CD4-positive, alpha-beta T cell treated with Interferon alpha-2 for 1 hour (primary cell): ENCODE measurements at places on chromosomes 7 and 10.

GRCh38 chr10:101781655-101781983 is 1.6 kb downstream of the NPM3 start:
- DNase-seq, result no peak

DNA sequence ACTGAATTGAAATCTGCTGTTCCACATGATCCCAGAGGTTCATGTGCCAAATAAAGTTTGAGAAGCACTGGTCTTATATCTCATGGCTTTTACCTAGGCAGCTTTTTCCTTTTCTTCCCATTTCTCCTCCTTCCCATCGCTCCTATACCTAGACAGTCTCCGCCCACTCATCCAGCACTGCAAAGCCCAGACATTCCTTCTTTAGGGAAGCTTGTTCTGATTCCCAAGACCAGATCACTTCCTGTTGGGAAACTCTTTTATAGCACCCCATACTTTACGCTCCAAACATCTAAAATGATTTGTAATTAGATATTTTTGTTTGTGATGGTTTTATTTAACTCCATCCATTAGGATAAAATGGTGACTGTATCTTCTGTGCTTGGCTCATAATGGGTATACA is 75.9 kb downstream of the BMPER start:
- no peak for DNase-seq

DNA sequence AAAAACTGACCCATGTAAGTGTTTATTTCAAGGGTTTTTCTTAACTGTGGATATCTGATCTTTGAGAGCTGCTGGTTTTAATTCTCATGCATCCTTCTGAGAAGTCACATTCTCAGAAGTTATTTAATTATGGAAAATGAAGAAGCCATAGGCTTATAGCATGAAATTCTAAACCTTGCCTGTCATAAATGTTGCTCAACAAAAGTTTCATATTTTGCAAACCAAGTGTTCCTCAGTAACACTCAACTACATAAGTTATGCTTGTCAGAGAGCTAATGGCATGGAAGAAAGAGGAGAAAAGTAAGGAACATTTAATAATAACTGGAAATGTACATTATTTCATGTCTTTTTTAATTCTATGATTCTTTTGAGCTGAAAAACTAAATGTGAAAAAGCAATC is 78.6 kb upstream of the MPP7 start:
- no peak for DNase-seq

GRCh38 chr10:131816157-131816775 is 84.5 kb upstream of the PPP2R2D start:
- DNase-seq, result no peak

DNA sequence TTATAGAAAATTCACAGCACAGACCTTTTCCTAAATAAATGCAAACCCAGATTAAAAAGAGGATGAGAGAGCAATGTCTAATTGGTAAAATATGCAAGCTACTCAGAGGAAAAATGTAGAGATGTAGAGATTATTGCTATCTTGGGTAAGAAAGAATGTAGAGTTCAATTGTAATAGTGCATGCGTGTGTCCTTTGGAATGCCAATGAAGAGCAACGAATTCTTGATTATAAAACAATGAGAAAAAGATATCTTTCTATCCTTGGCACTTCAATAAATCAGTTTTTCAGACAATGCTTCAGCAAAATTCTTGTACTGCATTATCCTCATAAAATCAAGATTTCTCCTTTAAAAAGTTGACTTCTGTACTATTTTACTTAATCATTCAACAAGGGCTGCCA is 50.9 kb downstream of the SEMA3D start:
- DNase-seq, result no peak

GRCh38 chr7:40194745-40195144 is 59.9 kb downstream of the SUGCT start:
- no peak for DNase-seq

GRCh38 chr10:111137007-111137406 is 60.2 kb downstream of the ADRA2A start:
- DNase-seq, result no peak
